ENCODE measurements at places on chromosomes 1 and 21. TPM values are rescaled to one million over a fixed set of nuclear protein-coding genes. Genes with fewer than 3 reads are reported as not detected.

- no peaks in the 10 kb centered on the region for H3K36me3 ChIP-seq
- H3K4me1 ChIP-seq = no peaks in the 10 kb centered on the region
These were observed 39.4 kb upstream of the FMOD start for GRCh38 chr1:203390298-203390697.

GRCh38 chr1:201454608-201455007 is 14.4 kb downstream of the PHLDA3 start:
- no peak for DNase-seq
- peaks cover 16% of the 10 kb centered on the region for H3K4me1 ChIP-seq
- no peak overlapping the region for H3K27ac ChIP-seq
- H3K4me3 ChIP-seq = no peak overlapping the region

GRCh38 chr21:16330082-16330907 is 600.5 kb downstream of the USP25 start:
- no peaks in the 10 kb centered on the region for H3K27me3 ChIP-seq
- no peak overlapping the region for H3K27ac ChIP-seq
- H3K4me3 ChIP-seq = no peak overlapping the region
- H3K36me3 ChIP-seq = no peaks in the 10 kb centered on the region
- peak; percentile 90 for DNase-seq
- H3K4me1 ChIP-seq = no peaks in the 10 kb centered on the region

CHRNB2 gene
- 0.37 TPM for total RNA-seq
